ENCODE measurements at places on chromosomes 11 and 22.

DNA sequence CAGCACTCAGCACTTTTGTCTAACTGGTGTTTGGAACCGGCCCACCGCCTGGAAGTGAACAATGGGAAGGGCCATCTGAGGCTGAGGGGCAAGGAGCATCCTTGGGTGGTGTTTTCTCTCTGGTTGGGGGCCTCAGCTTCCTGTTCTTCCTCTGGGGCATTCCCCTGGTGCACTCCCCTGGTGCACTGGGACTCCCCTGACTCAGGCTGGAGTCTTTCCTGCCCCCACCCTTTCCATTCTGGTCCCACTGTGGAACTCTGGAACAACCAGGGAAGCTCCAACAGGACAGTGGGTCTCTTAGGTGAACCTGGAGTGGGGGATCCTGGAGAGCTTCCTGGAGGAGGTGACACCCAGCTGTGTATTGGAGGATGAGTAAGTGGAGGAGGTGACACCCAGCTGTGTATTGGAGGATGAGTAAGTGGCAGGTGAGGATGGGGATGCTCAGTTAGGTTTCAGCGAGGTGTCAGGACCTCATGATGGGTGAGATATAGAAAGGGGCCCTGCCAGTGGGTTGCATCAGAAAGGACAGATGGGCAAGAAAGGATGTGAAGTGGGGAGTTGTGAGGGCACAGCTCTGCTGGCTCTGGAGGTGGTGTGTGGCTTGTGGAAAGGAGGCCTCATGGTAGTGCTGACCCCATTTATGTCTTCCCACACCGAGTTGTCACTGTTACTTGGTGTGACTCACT is 132.1 kb downstream of the OSBP2 start:
- DNase-seq, result no peak

DNA sequence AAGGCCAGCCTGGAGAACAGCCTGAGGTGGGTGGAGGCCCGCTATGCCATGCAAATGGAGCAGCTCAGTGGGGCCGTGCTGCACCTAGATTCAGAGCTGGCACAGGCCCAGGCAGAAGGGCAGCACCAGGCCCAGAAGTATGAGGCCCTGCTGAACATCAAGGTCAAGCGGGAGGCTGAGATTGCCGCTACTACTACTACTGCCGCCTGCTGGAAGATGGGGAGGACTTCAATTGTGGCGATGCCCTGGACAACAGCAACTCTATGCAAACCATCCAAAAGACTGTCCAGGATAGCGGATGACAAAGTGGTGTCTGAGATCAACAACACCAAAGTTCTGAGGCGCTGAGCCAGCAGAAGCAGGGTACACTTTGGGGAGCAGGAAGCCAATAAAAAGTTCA is 3.1 kb upstream of the TMEM218 start:
- no peak for DNase-seq

DNA sequence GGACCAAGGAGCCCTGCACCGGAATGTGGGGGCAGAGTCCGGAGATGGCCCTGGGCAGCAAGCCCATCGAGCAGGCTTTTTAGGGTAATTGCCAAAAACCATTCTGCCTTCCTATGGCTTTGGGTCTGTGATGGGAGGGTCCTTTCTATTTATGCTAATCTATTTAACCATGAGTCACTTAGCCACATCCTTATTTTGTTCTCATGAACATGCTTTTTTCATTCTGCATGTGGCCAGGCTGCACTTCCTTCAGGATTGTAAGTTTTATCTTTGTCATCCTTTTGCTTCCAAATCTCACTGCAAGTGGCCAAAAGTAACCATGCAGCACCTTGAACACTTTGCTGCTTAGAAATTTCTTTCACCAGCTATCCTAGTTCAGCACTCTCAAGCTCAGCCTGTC is 88.3 kb downstream of the EFCAB6 start:
- no peak for DNase-seq

- no peak for DNase-seq
Observed at GRCh38 chr11:33942954-33943353, 51.1 kb upstream of the LMO2 start.

DNA sequence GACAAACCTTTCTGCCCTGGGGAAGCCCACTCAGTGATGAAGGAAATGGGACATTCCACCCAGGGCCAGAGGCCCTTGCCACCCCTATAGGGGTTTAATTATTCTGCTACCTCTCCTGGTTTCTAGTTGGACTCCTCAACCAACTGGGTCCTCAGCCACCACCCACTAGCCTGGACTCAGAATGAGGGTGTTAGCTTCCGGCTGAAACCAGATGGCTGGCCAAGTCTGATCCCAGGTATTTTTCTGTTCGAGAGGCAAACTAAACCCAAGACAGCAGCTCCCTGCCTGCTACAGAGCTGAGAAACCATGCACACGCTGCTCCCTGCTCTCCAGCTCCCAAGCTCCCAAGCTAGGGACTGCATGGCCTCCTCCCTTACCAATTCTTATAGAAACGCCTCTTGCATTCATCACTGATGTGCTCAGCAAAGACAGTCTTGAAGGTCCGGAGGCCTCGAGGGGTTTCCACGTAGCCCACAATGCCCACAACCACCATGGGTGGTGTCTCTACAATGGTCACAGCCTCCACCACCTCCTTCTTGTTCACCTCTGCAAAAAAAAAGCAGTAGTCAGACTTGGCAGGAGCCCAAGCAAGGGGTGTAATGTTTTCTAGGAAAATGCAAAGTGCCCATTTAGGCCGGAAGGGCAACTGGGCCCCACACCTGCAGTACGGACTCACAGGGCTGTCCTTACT is 2.2 kb downstream of the RPL3 start:
- DNase-seq, result no peak

DNA sequence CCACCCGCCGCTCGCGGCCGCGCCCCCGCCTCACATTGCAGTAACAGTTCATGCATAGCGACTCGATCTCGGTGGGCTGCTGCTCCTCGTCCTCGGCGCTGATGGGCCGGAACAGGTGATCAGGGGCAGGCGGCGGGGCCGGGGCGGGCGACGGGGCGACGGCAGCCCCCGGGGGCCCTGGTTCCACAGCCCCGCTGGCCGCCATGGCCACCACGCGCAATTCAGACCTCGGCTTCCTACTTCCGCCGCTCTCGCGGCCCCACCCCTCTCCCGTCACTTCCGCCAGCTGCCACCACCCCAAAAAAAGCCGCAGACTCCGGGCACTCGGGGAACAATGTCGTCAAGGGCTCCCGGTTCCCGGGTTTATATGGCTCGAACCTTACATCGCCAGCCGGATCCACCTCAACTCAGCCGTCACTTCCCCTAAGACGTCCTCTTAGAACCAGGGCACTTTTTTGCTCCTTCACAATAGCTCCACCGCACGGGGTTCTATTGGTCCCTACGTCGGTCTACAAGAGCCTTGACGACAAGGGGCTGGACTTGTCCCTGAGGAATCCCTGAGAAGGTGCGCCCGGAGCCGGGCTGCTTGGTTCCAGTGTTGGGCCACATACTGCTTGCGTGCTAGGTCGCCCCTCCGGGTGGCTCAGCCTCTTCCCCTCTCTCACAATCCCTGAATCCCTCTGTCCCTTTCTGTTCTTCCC is at the start of gene ZPR1:
Gene ZPR1, minus strand, starts transcription at position 238 of the 701 bp plus-strand sequence. Its CDS starts 33 bp downstream, at position 205.
- no peak for DNase-seq

DNA sequence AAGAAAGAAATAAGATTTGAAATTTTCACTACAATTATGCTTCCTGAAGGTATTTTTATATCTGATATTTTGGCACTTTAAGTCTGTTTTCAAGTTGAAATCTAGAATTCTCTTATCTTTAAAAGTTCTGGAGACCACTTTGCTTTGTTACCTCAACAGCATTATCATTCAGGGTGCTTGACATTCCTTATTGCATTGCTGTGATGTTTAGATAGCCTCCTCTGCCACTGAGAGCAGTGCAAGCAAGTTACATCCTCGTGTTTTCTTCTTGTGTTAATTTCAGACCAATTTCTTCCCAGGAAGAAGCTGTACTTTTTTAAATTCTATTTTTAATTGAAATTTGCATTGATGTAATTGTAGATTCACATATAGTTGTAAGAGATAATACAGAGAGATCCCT is 333.9 kb upstream of the KIRREL3 start:
- no peak for DNase-seq

GRCh38 chr11:71131861-71132260 is 120.5 kb downstream of the SHANK2 start:
- no peak for DNase-seq

- DNase-seq, result no peak
Observed at GRCh38 chr11:120969993-120970392, 53.9 kb upstream of the TBCEL start.

DNA sequence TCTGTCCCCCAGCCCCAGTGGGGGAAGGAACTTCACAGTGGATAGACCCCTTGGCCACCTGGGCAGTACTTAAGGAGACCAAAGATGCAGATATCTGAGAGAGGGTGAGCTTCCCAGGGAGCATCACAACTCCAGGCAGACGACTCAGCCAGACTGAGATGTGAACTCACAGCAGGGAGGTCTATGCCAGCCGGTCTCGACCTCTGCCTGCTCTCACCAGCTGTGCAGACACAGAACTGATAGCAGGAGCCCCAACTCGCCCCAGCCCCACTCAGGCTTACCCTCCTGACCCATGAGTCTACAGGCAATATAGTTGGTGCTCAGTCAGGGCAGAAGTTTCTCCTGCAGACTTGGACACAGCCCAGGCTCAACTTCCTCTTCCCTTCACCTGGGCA is 29.7 kb upstream of the ACCSL start:
- no peak for DNase-seq

DNA sequence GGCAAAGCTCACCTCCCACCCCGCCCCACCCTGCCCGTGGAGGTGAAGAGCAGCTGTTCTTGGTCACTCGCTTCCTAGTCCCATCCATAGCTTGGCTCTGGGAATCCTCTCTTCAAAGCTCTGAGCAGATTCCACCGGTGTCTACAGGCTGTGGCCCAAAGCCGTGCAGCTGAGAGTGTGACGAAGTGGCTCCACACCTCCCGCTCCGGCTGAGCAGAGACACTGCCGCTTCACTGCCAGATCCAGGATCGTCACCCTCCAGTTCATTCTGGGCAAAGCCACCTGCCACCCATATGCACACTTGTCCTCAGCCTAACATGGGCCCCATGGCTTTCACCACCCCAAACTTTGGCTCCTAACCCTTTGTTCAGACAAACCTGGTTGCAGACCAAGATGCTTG is 532.9 kb upstream of the B3GAT1 start:
- peak; percentile 83 for DNase-seq

DNA sequence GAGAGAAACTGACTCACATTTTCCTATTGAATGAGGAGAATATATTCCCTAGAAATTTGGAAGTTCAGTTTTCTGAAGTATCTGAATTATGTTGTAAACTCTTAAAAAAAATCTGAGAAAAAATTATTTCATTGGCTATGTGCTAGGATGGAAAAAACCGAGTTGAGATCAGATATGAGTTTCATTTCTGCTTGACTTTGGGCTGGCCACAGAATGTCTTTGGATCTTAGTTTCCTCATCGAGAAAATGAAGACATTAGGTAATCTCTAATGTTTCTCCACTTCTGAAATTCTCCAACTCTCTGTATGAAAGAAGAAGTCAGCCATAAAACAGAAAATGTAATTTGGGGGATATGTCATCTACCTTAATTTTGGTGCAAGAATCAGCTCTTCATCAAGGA is 28.8 kb downstream of the SLN start:
- DNase-seq, result no peak

GRCh38 chr22:19981961-19982920 is 34.4 kb downstream of the ARVCF start:
- DNase-seq, result peak; percentile 91

- no peak for DNase-seq
Observed at GRCh38 chr11:118927554-118928100, 1.9 kb upstream of the BCL9L start.

DNA sequence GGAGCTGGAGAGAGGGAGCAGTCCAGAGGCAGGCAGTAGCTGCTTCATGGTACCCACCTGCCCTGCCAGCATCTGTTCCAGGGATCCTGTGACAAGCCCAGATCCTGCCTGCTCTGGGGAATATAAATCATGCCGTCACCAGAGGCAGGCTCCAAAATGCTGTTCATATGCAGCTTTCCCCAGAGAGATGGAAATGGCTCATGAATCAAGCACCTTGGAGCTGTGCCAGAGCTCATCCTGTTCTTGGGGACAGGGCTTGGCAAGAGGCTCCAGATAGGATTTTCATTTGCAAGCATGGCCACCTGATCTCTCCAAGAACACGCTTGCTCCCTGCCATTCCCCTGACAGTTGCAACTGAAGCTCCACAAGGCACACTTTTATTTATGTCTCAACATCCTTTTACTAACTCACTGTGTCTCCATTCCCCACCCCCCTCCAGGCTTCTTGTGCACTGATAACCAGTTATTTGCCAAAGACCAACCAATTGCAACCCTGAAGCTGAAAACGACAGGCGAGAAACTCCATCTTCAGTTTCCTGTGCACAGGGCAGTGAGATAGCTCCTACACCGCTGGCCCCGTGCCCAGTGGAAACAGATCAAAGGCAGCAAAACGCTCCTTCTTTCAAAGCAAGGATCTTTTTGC is 115.8 kb upstream of the PITPNB start:
- no peak for DNase-seq

DNA sequence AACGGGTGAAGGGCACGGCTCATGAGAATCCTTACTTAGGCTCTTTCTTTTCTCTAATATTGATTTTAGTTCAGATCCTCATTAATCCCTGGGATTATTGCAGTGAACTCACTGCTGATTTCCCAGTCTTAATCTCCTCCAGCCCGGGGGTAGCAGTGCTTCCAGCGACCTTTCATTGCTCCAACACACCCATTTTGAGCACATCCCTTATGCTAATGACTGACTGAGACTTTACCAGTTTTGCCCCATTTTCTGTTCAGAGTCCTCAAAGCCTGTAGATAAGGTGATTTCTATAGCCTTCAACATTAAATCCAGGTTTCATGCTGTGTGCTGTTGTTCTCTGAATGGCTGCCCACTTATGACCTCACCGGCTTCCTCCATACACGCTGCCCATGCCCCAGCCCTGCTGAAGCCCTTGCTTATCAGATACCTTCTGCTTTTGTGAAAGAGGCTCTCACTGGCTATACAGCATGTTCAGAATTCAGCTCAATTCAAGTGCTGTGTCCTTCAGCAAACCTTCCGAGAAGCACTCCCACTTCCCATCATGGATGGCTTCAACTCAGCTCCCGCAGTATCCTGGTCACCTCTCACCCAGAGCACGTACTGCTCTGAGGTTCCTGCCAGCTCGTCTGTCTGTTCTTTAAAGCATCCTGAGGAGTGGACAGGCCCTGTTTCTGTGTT is 49.0 kb downstream of the PPFIA1 start:
- no peak for DNase-seq

- no peak for DNase-seq
Observed at GRCh38 chr22:46749682-46750529, 11.9 kb upstream of the CERK start.

DNA sequence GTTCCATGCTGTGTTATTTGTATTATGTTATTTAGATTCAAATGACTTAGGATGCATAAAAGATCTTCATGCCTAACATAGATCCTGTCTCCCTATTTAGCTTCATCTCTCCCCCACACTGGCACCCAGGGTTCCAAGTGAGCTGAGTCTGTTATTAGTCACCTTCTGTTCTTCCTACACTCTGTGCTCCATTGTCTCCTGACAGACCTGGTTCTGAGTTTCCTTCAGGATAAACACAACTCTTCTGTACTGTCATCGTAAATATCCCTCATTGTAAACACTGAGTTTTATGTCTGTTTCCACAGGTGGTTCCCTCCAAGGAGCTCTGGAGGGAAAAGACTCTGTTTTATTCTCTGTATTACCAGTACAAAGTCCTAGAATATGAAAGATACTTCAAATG is 8.7 kb downstream of the MMP26 start:
- DNase-seq, result no peak

- no peak for DNase-seq
Observed at GRCh38 chr22:45975164-45976161, 1.5 kb downstream of the WNT7B start.

- no peak for DNase-seq
Observed at GRCh38 chr11:27416568-27417176, 53.7 kb upstream of the CCDC34 start.

- no peak for DNase-seq
Observed at GRCh38 chr11:130478881-130479280, 30.4 kb downstream of the ADAMTS15 start.
